ENCODE measurements at places on chromosomes 4 and X.

GRCh38 chrX:99795495-99795894 lies 614.6 kb downstream of the PCDH19 start:
- DNase-seq: no peak

DNA sequence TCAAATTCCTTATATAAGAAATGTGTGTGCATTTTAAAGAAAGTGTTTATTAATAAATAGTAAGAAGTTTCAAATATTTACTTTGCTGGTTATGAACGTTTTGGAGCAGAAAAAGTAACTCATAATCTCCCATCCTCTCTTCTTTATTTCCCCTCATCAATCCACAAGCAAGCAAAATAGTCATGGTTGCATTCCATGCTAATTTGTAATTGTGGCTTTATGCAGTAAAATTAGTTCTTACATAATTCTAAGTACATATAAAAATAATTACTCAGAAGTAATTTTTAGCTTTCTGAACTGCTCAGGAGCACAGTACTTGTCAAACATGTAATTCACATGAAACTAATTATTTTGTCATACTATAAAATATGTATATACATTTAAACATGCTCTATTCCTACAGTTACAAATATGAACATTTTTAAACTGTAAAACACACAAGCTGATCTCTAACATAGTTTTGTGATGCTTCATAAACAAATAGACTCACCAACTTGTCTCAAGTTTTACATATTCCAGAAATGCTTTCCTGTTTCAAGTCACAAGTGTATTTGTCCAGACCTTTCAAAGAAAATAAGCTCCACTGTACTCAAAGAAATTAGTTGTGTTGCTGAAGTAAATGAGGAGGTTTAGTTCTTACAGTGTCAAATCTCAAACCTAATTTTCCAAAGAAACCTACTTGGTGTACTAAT lies 218.9 kb downstream of the PABPC4L start:
- DNase-seq: no peak

DNA sequence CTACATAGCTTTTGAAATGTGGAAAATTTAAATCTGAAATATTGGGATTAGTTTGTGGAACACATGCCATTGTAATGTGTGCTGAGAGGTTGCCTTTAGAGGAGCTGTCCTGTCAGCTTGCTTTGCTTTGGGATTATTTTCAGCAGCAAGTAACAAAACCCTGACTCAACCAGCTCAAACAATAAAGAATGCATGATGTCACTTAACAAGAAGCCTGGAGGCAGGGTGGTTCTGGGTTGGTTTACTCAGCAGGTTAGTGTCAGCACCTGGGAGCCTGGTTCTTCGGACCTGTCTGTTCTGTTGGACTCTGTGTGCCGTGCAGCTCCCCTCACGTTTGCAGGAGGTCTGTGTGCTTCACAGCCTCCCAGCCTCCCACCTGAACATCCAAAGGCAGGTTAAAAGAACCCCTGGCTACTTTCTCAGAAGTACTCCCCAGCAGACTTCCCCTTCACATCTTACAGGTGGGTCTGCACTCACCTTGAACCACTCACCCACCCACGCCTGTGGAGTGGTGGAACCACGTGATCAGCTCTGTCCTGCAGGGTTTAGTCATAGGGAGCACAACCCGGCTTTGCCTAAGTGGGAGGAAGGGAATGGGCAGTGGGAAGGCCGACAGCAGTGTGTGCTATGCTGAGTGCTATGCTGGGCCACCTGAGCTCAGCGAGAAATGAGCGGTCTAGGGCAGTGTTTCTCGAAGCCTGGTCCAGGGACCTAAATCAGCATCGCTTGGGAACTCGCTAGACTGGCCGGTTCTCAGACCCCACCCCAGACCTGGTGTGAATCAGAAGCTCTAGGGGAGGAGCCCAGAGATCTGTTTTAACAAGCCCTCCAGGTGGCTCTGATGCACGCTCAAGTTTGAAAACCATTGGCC lies 20.4 kb downstream of the TMEM131L start:
- peak; percentile 39 for DNase-seq

DNA sequence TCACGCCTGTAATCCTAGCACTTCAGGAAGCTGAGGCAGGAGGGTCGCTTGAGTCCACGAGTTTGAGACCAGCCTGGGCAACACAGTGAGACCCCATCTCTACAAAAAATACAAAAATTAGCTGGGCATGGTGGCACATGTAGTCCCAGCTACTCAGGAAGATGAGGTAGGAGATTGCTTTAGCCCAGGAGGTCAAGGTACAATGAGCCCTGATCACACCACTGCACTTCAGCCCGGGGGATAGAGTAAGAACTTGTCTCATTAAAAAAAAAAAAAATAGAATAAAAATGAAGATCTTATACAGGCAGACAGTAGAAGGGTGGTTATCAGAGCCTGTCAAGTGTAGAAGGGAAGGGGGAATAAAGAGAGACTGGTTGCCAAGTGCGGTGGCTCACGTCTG lies 116.9 kb downstream of the PDS5A start:
- DNase-seq: no peak

- no peak for DNase-seq
Measured at GRCh38 chr4:145420595-145421214, 60.9 kb upstream of the SMAD1 start.

DNA sequence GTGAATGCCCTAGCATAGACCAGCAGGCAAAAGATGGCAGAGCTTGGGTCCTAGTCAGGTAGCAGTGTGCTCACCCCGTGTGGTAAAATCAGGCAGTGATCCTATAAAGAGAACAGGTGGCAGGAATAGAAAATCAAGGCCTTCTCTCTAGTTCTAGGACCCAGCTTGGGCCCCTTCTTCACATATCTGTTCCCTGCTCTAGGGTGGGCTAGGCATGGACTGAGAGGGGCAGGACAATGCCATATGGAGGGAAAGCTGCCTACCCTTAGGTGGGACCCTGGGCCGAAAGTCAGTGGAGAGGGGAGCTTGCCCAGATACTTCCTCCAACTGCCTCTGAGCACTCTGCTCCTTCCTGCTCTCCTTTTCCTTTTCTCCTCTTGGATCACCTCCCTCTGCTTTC lies 117.4 kb upstream of the NALF2 start:
- DNase-seq: no peak

DNA sequence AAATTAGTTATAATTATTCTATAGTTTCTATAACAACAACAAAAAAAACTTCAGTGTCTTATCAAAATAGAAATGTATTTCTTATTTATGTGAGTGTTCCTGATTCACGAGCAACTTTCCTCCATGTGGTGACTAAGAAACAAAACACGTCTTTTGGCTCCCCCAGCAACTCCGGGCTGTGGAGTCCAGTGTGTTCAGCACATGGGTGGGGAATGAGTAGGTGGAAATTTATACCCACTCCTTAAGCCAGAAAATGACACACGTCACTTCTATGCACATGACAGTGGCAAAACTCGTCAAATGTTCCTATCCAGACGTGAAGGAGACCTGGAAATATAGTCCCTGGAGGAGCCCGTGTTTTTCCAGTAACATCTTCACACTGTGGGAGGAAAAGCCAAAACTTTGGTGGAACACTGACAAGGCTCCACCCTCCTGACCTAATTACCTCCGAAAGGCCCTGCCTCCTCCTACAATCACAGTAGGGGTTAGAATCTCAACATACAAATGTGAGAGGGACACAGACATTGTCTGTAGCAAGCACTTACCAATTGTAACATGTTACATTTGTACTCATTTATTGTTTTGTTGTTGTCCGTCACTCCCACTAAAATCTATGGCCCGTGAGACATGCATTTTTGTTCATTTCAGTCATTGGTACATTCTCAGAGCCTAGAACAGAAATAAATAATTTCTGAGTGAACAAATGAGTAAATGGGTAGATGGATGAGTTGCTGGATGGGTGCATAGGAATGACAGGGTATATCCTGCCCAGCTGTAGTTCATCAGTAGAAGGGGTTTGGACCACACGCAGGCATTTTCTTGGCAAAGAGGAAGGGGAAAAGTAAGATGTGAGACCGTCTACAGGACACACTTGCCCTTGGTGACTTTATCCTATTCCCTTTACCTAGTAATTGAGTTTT lies 605.8 kb upstream of the TENM3 start:
- no peak for DNase-seq

GRCh38 chr4:15352524-15352923 lies 75.3 kb upstream of the C1QTNF7 start:
- no peak for DNase-seq

DNA sequence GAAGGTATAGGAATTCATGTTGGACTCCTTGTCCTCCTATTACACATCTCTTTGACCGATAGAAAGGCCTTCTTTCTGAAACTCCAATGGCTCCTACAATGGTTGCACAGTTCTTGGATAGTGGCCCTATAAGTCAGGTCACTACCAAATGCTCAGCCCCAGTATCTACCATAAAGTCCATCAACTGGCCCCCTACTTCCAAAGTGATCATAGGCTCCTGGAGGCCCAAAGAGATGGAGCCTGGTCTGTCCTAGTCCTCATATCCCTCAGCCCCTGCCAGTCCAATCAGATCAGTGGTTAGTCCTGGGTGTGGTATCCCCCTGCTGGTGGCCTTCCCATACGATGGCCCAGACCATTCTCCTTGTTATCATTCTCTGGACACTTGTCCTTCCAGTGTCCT lies 30.3 kb downstream of the SULT1E1 start:
- DNase-seq: no peak

DNA sequence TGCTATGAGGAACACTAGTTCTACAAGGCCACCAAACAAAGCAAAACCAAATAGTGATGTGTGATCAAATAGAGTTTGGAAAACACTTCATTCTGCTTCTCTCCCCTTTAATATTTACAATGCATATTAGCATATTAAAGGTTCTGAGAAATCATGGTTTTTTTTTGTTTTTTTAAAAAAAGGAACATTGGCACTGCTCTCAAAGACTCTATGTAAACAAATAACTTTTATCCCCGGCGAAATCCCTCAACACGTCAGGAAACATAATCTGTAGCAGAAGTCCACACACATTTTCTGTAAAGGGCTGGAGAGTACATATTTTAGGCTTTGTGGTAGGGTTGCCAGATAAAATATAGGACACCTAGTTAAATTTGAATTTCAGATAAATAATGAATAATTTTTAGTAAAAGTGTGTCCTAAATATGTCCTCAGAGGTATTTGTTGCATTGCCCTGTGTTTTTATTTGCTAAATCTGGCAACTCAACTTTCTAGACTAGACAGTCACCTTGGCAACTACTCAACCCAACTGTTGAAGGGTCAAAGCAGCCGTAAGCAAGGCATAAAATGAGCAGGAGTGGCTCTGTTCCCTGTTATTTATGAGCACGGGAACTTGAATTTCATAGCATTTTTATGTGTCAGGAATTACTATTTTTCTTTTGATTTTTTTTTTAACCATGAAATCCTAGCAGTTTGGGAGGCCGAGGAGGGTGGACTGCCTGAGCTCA lies 8.6 kb downstream of the SPATA4 start:
- no peak for DNase-seq

DNA sequence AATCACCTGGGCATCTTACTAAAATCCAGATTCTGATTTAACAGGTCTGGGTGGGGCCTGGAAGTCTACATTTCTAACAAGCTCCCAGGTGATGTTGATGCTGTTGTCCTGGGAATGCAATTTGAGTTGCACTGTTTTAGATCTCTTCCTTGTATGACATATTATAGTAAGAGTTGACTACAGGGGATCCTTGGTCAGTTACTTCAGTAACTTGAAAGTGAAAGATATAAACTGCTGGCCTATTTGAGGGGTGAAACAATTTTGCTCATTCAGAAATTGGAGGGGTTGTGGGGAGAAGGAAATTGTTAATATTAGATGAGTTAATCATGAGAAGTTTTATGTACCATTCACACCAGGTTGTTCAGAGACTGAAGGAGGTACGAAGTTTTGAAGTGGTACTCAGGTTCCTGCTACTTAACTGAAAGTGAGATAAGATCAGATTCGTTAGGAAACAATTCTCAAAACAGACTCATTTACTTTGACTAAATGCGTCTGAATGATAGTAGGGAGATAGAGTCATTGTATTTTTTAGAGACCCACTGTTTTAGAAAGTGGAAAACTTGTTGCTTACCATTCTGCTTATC lies 12.5 kb downstream of the SH2D1A start:
- no peak for DNase-seq

DNA sequence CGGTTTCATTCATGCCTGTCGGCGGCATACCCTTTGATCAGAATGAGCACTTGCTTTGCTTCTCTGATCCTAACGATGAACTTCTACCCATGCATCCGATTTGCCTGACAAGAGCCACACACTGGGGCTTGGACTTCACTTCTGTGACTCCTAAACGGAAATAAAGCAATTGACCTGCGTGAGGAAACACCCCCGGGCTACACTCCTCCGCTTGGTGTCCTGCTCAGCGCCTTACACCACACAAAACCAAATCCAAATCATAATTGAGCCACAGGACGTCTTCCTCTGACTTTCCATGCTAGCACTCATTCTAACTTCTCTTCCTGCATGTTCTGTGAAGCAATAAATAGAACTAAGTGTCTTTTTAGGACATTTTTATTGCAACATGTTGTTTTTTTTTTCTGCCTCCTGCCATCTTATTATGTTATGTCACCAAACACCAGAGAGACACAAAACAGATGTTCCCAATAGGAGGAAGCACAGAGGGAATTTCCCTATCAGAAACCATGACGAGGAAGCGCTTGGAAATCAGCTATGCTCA lies 110.8 kb upstream of the FAM9B start:
- no peak for DNase-seq

DNA sequence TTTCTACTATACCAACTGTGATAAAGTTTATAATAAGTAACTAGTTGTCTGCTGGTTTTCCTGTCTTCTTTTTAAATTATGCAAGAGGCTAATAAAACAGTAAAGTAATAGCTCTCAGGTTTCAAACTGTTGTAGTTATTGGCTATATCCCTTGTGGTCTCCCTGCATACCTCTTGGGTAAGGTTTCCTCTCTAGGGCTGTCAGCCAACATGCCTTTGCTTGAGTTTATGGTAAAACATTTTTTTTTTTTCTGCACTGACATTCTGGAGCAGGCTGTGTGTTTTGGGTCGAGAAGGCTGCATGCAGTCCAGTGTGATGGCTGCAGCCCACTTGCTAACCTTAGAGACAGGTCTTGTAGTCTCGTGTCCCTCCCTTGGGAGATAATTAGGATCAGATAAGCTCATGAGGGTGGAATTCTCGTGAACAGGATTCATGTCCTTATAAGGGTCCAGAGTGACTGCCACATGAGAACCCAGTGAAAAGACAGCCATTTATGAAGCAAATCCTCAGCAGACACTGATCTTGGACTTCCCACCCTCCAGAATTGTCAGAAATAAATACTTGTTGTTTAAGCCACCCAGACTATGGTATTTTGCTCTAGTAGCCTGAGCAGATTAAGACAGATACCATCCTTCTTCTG lies 831.2 kb downstream of the CCSER1 start:
- no peak for DNase-seq

- DNase-seq: no peak
Measured at GRCh38 chr4:146190456-146190855, 14.9 kb downstream of the LSM6 start.

DNA sequence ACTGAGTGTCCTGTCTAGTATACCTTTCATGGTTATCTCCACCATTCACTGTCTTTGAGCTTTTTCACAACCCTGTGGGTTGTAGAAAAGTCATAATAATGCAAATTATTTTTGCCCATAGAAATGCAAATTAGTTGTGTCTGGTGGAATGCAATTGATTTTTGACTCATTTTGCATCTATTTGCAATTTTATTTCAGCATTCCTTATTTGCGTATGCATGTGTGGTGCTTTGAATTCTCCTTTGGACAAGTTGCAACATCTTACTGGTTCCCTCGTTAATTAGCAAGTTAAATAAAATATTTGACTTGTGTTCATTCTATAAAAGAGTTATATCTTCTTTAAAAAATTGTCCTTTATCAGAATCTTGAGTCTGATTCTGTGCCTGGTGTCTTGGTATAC lies 297.3 kb upstream of the CASK start:
- DNase-seq: no peak

- DNase-seq: no peak
Measured at GRCh38 chr4:145679520-145679919, 426 bp upstream of the C4orf51 start.
